RPMI7951 (cell line): ENCODE measurements at places on chromosomes 7 and 10. TPM values are rescaled to one million over a fixed set of nuclear protein-coding genes. Genes with fewer than 3 reads are reported as not detected.

PIP gene
- total RNA-seq: not detected in 2 replicates

NUP205 gene
- total RNA-seq: 90.1 and 100 TPM in 2 replicates

APBB1IP gene
- 6.4 TPM in 2 replicates for total RNA-seq

PLXDC2 gene
- 0.10 and 0.24 TPM in 2 replicates for total RNA-seq

- DNase-seq: no peak
Observed at GRCh38 chr7:151861881-151862280, 15.0 kb downstream of the PRKAG2 start.

GRCh38 chr10:79168210-79168609 is 99.4 kb downstream of the ZMIZ1 start:
- no peak for DNase-seq

GRCh38 chr10:5762531-5762930 is 50.7 kb downstream of the GDI2 start:
- no peak for DNase-seq

GRCh38 chr7:17506095-17506494 is 207.6 kb downstream of the AHR start:
- DNase-seq: no peak

GRCh38 chr7:133051719-133052400 is 30.0 kb downstream of the CHCHD3 start:
- no peak for DNase-seq

DNA sequence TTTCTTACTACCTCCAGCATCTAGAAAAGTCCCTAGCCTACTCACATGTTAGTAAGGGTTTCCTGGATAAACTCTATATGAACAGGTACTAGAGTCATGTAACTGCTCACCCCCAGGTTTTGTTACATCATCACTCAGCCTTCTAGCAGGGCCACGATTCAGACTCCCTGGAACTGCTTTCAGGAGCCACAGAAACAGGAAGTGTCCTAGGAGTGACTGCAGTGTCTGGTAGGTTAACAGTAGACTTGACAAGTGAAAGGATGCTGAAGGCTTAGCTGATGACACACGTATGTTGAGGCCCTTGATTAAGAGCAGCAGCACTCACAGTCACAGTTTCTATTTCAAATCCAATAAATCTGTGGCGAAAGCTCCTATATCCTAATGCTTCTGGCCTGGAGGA is 101.2 kb downstream of the DNMBP start:
- peak; percentile 15 for DNase-seq

DNA sequence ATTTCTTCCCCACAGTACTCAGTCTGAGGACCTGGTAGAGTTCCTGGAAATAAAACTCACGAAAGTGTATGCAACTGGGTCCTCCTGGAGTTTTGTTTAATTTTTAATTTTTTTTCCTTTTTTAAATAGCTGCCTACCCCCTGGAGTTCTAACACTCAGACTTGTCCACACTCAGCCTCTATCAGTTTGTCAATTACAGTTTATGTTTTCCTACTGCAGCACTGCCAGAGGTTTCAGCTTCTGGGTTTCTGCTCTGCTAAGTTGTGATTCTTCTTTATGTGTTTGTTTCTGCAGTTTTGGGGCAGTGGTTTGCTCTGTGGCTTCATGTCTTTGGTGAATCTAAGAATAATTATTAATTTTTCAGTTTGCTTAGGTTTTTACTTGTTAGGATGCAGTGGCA is 59.2 kb downstream of the TBC1D12 start:
- DNase-seq: no peak

DNA sequence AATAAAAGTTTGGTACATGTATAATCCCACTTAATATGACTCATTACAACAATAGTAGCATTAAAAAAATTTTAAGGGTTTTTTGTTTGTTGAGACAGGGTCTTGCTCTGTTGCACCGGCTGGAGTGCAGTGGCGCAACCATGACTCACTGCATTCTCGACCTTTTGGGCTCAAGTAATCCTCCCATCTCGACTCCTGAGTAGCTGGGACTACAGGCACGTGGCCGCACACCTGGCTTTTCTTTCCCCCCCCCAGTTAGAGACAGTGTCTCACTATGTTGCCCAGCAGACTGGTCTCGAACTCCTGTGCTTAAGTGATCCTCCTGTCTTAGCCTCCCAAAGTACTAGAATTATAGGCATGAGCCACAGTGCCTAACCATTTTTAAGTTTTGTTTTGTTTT is 40.7 kb downstream of the KMT2C start:
- peak; percentile 33 for DNase-seq
